ENCODE measurements at places on chromosomes 5 and 9.

DNA sequence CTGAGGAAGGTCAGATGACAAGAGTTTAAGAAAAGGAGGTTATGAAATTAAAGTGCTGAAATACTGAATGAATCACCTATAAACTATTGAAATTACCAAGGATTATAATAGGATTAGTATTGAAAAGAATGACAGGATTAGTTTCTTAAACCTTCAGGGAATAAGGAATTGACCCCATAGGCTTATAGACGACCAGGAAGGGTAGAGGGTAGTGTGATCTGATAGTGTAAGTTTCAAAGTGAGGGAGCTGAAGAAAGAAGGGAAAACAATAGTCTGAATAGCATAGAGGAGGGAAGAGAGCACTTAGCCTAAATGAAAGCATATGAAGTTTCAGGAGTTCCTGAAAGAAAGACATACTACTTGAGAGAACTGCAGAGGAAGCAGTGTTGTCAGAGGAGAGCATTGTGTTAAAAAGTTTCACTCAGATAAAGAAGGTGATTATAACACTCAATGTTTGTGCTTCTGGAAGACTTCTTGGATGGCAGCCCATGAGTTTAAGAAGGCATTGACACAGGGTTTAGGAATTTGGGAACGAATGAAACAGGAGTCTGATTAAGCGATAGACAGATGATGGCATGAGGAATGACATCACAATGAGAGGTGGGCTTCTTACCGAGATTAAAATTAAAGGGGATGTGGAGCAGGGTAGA is 557.9 kb upstream of the GRAMD2B start:
- no peak for DNase-seq

- no peak for DNase-seq
Measured at GRCh38 chr5:7916171-7916804, 47.3 kb downstream of the MTRR start.

GRCh38 chr5:78604689-78605285 is 43.8 kb downstream of the LHFPL2 start:
- no peak for DNase-seq

GRCh38 chr5:92568522-92568921 is 1012.5 kb downstream of the NR2F1-AS1 start:
- no peak for DNase-seq

- no peak for DNase-seq
Measured at GRCh38 chr5:95712347-95712958, 18.7 kb upstream of the RHOBTB3 start.

Data from CD4-positive, alpha-beta T cell treated with Interleukin-12 subunit alpha and Interleukin-12 subunit beta, for 1 hour (primary cell).